Fibroblast of skin of right biceps (primary cell): ENCODE measurements at places on chromosomes 7 and 10.

DNA sequence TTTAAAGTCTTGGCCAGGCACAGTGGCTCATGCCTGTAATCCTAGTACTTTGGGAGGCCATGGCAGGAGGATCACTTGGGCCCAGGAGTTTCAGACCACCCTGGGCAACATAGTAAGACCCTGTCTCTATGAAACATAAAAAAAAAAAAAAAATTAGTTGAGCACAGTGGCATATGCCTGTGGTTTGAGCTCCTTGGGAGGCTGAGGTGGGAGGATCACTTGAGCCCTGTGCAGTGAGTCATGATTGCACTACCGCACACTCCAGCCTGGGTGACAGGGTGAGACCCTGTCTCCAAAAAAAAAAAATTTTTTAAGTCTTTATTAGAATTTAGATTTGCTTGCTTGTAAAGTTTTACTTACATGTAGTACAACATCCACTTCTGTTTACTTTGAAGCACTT, 14.0 kb downstream of the WNT2 start:
- DNase-seq, result peak; percentile 24

GRCh38 chr10:35464825-35465456, 128.6 kb downstream of the CCNY start:
- DNase-seq, result peak; percentile 29

DNA sequence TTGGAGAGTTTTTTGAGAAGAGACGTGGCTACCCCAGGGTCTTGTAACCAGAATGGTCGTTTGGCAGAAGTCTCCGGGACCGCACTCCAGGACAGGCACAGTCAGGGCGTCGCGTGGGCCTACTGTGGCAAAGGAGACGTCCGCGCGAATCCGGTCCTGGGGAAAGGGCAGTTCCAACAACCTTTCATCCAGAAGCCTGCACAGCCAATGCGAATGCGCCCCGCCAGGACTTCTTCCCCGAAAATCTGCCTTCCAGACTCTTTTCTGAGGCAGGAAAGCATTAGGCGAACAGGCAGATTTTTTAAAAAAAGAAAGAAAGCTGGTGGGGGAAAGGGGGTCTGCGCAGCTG, 2.0 kb downstream of the HPSE2 start:
- DNase-seq, result no peak

- DNase-seq, result no peak
Measured at GRCh38 chr10:14334771-14335170, 4.0 kb upstream of the FRMD4A start.

DNA sequence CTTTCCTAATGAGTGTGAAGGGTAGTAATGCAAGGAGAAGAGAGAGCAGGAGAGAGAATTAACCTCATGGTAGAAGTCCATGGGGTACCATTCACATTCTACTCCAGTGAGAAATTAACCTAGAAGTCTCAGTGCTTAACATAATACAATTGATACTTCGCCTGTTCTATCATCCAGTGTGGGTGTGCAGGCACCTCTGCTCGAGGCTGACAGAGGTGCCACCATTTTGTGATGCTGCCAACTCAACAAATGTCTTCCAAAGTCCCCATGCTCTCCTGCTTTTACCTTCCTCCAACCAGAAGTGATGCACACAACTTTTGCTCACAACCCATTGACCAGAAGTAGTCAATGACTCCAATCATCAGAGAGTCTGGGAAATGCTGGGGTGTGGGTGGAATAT, 118.3 kb upstream of the LAMB4 start:
- DNase-seq, result no peak

GRCh38 chr7:132450188-132450587, 126.1 kb downstream of the PLXNA4 start:
- DNase-seq, result no peak

DNA sequence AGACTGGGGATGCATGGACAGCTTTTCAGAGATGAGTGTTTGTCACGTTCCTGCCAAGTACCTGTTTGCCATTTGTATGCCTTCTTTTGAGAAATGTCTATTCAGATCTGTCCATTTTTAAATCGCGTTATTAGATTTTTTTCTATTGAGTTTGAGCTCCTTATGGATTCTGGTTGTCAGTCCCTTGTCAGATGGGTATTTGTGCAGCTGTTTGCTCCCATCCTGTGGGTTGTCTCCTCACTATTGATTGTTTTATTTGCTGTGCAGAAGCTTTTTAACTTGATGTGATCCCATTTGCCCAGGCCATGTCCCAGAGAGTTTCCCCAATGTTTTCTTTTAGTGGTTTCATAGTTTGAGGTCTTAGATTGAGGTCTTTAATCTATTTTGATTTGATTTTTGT, 5.5 kb upstream of the PRKAR1B start:
- DNase-seq, result no peak

DNA sequence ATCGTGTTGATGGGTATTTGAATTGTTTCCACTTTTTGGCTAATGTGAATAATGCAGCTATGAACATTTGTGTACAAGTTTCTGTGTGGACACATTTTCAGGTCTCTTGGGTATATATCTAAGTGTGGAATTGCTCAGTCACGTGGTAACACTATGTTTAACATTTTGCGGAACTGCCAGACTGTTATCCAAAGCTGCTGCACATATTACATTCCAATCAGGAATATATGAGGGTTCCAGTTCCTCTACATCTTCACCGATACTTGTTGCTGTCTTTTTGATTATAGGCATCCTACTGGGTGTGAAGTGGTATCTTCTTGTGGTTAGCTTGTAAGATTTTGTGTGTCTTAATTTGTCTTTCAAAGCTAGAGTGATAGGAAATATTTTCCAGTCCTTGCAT, 6.8 kb downstream of the PTPN12 start:
- DNase-seq, result no peak

GRCh38 chr7:43905956-43906330, 453 bp downstream of the URGCP start:
- peak; percentile 45 for DNase-seq

DNA sequence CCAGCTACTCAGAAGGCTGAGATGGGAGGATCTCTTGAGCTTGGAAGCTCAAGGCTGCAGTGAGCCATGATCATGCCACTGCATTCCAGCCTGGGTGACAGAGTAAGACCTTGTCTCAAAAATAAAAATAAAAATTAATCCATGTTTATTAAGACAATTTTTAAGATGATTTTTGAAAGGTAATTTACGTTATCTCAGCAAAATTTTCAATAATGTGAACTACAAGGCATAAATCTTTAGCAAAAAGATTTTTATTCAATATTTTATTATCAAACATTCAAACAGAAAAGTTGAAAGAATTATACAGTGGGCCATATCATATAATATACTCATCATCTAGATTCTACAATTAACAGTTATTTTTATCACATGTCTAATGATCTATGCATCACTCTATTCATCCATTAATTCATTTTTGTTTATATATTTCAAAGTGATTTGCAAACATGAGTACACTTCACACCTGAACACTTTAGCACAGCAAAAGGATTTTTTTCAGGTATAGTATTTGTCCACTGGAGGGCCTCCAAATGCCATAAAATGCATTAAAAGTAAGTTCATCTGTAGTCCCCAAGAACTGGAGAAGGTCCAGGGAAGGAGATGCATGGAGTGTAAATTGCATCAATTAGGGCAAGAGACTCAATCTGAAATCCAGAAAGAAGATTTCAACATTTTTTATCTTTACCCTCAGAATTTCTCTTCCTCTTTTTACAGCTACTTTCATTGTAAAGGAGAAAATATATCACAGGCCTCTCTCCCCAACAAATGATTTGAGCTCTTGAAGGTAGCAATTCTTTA, 38.6 kb upstream of the RSBN1L start:
- DNase-seq, result peak; percentile 49

GRCh38 chr10:88565072-88565471, 18.0 kb downstream of the RNLS start:
- peak; percentile 45 for DNase-seq

GRCh38 chr7:22942191-22942590, 71.7 kb downstream of the HYCC1 start:
- no peak for DNase-seq

DNA sequence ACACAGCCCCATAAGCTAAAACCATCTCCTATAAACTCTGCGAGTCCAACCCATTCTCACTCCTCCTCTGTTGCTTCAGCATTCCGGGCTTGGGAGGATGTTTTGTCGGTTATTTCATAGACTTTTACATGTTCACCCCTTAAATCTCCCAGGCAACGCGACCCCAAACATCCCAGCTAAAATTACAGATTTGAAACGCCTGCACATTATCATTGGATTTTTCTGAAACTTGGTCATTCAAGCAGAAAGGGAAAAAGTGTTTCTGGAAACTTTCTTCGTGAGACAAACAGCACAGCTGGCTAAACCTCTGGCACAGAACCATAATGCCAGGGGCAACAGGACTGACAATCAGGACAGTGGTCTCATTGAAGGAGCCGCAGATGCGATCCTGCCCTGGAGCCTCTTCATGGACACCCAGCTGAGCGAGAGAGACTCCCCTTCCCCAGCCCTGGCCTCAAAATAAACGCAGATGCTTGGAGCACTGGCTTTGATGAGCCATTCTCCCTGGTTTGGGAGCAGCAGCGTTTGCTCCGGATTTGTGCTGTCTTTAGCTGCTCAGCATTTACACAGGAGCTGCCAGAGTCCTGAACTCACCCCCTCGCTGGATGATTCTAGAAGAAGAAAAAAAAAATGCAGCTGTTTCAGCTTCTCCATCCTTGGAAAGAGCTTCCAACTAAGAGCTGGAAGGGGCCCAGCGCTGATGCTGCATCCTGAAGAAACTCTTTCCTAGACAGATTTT, 30.1 kb downstream of the AFAP1L2 start:
- DNase-seq, result peak; percentile 14

- DNase-seq, result peak; percentile 20
Measured at GRCh38 chr7:127598318-127598717, 4.8 kb downstream of the FSCN3 start.

- DNase-seq, result no peak
Measured at GRCh38 chr7:102417105-102417504, 16.3 kb upstream of the ORAI2 start.

DNA sequence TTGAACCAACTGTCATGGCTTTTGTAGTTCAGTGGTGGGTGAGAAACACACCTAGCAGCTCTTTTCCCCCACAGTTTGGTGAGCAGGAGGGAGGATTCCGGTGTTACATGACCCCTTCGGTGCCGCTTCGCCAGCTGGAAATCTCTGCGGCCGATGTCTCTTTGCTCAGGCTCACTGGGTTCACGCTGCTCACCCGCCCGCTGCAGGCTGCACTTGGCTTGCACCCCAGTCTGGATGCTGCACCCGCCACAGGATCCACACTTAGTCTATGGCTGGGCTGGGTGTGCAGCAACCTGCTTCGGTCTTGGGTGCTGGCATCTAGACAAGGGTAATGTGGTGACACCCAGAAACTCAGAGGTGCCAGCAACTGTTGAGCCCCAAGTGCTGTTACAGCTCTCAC, 191.8 kb downstream of the PON1 start:
- no peak for DNase-seq

GRCh38 chr7:78499283-78499682, 700.7 kb downstream of the PHTF2 start:
- DNase-seq, result peak; percentile 47
